ENCODE measurements at places on chromosomes 5 and 9.

GRCh38 chr9:29129763-29130162, 1556.5 kb upstream of the C9orf72 start:
- no peak for DNase-seq

GRCh38 chr5:149060325-149060724, 2.5 kb downstream of the SH3TC2 start:
- DNase-seq: no peak

DNA sequence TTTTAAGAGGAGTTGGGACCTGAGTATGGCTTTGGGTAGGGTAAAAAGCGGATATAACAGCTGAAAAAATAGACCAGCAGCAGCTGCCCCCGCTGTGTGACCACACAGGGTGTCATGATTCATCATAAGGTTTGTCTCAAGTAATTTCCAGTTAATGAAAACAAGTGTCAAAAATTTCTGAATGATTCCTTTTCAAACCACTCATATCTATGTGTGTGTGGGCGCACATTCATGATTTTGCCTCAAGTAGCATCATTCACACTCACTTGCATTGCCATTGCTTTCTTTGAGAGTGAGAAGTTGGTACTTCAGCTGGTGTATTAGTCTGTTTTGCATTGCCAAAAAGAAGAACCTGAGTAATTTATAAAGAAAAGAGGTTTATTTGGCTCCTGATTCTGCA, 12.1 kb upstream of the TNFAIP8 start:
- no peak for DNase-seq

GRCh38 chr5:107020626-107021025, 650.1 kb downstream of the EFNA5 start:
- DNase-seq: no peak

DNA sequence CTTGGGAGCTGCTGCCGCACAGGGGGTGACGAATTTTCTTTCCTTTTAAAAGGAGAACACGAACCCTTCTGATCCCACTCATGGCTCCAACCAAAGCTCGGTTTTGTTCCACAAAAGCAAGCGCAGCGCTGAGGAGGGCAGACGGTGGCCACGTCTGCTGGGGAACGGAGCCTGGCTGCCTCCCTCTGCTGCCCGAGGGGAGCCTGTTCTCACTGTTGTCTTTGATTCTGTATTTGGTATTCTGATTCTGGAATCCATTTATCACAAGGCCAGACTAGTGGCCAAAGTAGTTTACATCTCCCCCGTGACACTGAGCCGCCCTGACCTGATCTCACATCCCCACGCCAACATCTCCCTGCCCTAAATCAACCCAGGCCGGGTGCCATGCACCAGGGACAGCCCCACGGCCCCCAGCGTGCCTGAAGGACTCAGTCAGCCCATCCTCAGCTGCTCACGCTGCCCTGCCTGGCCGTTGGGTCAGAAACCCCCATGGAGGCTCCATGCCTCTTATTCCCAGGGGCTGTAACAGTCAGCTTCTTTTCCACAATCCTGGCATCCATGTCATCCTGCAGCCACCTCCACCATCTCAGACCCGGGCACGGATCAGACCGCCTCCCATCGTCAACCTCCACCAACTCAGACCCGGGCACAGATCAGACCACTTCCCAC, 6.7 kb upstream of the NSMF start:
- DNase-seq: no peak

GRCh38 chr5:9156282-9156681, 389.6 kb downstream of the SEMA5A start:
- peak; percentile 18 for DNase-seq
